ENCODE measurements at places on chromosomes 1 and 21. TPM values are rescaled to one million over a fixed set of nuclear protein-coding genes. Genes with fewer than 3 reads are reported as not detected.
A peak's percentile ranks its signal among the peaks of the same experiment; 100 is the strongest.

GRCh38 chr1:75613916-75614315 is 3.0 kb upstream of the SLC44A5 start:
- DNase-seq: no peak

- no peak for DNase-seq
Measured at GRCh38 chr1:234692966-234693580, 83.1 kb upstream of the IRF2BP2 start.

DNA sequence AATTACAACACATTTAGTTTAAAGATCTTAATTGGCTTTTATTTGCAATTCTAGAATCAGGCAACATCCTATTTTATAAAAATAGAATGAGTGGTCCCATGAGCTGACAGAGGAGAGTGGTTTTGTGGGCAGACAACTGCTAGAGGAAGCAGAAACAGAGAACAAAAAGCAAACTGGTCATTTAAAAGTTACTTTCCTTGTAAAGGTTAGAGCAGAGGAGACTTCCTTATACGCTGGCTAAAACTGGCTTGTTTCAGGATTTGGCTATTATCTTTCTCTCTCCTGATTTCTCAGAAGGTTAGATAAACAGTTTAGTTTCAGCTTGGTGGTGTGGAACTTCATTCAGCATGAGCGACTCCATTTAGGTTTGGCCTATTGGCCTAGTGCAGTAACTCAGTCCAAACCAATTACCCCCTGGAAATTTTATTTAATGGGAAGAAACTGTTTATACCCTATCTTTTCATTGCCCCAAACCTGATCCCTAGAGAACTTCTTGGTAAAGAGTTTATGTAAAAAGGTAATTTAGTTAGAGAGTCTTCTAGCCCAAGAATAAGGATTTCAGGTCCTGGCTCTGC is 32.2 kb upstream of the IL20 start:
- DNase-seq: no peak

DNA sequence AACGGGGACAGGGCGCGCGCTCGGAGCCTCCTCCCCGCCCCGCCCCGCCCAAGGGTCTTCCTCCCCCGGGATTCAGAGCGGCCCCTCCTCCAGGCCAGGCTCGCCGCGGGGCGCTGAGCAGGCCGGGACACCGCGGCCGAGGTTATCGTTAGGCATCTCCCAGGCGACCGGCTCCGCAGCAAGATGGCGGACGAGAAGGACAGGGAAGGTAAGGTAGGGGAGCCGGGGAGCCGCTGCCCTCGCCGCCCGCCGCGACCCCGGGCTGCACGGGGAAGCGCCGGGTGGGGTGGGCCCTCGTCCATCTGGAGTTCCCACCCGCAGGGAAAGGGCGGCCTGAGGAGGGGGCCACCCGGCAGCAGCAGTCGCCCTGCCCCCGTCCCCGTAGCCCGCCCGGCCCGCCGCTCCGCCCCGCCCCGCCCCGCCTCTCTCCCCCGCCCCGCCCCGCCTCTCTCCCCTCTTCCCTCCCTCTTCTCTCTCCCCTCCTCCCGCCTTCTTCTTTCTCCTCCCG is 105.9 kb upstream of the HNRNPU start:
- peak; percentile 92 for DNase-seq

DNA sequence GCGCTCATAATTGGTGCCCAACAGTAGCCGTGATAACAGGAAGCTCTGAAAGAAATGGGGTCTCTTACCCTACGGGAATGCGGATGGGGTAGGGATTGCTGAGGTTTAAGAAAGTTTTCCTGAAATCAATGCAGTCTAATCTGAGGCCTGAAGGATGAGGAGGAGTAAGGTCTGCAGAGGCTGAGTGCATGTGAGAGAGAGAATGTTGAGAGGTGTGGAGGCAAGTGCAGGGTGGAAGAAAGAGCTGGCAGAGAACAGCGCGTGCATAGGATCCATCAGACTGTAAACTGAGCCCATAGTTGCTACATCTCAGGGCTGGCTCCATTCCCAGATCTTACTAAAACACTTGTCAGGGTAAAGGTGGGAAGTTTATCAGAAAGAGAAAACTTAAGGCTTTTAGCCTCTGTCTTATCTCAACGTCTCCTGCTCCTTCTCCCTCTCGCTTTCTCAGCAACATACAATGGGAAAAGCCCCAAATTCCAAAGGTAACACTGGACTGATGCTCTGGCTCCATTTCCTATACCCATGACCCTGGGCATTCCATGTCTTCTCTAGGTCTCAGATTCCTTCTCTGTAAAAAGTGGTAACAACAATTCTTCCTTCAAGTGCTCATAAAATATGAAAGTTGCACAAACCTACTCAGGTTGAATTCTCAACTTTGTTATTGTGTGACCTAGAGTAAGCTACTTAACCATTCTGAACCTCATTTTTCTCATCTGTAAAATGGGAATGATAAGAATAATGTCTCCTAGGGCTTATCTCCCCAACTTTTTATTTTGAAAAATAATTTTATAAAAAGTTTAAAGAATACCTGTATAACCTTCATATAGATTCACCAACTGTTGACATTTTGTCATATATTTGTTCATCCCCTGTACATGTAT is 75.2 kb downstream of the SH3GLB1 start:
- DNase-seq: no peak

DNA sequence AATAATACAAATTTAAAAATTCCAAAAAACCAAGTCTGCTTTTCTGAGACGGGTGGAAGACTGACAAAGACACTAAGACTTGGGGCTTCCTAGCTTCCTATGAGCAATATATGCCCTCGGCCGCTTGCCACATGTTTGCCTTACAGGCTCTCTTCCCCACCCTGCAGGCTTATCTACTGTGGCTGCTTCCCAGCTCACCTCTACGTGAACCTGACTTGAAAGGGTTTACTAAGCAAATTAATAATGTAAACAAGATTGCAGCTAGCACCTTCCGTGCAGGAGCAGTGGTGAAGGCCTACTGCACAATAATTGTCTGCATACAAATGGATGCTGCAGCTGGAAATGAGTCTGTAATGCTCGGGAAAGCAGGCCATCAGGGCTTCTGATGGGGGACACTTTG is 152.9 kb upstream of the DAB1 start:
- DNase-seq: no peak

- no peak for DNase-seq
Measured at GRCh38 chr1:43997295-43997999, 6.0 kb downstream of the CCDC24 start.

- no peak for DNase-seq
Measured at GRCh38 chr1:174998569-174999215, 1.1 kb upstream of the CACYBP start.

DNA sequence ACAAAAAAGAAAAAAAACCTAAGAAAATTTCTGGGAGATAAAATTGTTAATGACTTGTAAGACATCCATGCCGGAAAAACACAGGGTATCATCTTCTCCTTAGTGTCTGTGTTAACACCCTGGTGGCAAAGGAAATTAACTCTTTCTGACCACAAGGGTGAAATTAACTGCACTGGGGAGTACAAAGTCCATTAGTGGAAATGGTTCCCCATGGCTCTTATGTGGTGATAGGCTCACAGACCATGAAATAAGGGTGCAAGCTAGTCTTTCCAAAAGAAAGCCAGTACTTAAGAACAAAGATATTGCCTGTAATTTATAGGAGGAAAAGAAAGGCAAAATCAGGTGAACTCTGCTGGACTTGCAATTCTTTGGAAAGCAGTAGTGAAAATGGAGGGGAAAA is 185.4 kb downstream of the LRRIQ3 start:
- no peak for DNase-seq

- no peak for DNase-seq
Measured at GRCh38 chr1:4058122-4058521, 158.1 kb upstream of the C1orf174 start.

DNA sequence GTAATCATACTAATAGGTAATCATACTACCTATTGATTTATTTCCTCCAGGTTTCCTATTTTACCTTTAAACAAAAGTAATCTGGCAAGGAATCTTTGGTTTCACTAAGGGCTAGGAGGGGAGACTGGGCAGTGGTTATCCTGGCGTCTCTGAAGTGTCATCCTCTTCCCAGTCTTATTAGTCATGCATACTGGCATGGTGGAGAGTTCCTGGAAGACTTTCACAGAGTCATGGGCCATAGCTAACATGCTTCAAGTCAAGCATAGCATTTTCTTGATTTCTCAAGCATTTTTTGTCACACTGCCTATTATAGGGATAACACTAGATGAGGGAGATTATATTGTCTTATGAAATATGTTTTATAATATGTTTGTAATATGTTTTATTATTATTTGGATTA is 64.0 kb upstream of the ASB17 start:
- DNase-seq: no peak

GRCh38 chr1:37797750-37798345 is 4.2 kb downstream of the MANEAL start:
- DNase-seq: no peak

DNA sequence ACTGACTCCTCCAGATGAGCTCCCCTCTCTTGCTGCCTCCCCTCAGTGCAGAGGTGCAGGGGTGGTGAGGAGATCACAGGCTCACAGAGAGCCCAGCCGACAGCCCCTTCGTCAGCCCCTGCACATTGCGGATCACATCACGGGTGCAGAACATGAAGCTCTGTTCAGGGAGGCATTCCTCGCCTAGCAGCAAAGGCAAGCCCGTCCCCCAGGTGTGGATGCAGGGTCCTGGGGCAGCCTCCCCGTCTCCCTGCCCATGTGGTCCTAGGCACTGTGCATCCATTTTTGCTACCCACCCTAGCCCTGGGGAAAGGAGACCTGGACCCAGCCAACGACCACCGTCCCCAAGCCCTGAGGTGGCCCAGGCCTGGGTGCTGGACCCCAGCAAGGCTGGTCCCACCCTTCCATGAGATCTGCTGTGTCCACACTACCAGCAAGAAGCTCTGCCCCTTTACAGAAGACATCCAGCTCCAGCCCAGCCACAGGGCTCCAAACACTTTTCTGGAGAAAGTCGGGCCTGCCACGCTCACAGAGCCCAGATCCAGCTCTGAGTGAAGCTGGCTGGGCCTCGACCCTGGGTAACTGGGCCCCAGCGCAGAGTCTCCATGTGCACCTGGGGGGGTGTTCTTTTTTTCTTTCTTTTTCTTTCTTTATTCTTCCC is 248.7 kb downstream of the NPHP4 start:
- DNase-seq: no peak

DNA sequence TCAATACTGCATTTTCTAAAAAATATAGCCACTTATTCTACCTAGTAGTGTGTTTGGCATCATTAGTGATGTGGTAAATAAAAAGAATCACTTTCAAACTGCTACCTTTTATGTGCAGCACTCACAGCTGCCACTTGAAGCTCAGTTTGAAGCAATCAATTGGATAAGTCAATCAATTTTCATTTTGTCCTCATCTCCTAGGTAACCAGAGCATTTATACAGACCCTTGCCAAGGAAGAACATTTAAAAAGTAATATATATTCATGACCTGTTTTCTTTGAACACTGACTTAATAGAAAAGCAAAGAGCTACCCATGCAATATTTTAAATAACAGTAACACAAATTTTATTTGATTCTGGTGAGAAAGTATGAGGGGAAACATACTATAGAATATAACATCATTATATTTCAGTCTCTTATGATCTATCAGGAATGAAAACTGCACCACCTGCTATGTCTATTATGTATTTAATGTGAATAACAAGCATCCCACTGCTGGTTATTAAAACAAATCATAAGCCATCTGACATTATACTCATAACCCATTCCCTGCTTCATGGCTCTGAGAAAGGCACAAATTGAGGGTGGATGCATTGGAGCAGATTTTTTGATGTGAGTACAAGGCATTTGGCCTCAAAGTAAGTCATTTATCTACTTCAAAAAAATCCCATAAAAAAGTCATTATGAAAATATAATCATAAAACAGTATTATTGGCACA is 168.4 kb upstream of the C21orf91 start:
- DNase-seq: no peak

DNA sequence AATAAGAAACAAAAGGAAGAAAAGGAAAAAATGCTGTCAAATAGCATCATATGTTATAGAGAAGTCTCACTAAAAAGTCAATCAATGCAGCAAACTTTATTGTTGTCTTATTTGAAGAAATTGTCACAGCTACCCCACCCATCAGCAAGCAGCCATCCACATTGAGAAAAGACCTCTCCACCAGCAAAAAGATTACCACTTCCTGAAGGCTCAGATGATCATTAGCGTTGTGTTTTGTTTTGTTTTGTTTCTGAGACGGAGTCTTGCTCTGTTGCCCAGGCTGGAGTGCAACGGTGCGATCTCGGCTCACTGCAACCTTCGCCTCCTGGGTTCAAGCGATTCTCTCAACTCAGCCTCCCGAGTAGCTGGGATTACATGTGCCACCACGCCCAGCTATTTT is 29.0 kb downstream of the ATP2B4 start:
- DNase-seq: no peak

- no peak for DNase-seq
Measured at GRCh38 chr1:11227106-11228077, 35.0 kb downstream of the MTOR start.

DNA sequence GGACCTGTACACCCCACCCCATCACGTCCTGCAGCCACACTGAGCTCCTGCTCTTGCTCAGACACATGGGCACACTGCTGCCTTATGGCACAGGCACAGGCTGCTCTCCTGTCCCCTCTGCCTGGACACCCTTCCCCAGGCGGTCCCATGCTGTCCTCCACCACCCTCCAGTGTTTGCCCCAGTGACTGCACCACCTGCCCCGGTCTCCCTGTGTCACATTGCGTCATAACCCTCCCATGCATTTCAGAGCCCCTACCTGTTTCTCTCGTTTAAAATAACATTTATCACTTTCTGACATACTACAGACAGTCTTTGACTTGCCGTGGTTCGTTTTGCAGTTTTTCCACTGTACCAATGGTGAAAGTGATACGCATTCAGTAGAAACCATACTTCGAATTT is 159.2 kb downstream of the CAMTA1 start:
- no peak for DNase-seq

DNA sequence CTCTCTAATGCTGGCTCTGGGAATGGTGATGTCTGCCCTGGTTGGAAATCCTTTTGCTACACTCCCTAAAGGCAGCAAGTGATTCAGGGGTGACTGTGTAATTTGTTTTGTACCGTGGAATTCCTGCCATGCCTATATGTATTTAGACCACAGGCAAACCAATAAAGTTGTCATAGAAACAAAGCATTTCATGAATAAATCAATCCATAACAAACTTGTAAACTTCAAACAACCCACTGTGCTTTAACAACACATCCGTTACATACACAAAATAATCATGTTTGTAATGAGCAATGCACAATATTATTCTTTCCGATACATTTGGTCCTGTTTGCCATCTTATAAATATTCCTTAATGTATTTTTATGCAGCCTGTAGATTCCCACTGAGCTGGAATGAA is 330.3 kb upstream of the SNX7 start:
- DNase-seq: no peak

DNA sequence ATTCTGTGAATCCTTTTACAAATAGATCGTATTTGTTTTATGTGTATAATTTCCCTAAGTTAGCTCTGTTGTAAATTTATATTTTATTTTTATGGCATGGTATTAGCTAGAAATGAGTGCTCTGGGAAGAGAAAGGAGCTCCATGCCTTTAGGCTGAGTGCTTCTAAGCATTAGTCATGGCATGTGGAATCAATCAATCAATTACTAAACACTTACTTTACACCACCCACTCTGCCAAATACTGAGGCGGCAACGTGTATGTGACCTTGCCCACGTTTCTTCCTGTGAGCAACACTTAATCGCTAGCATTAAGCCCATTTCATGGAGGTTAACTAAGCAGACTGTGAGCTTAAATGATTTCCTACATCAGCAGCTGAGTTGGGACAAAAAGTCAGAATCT is 7.2 kb upstream of the BECN2 start:
- DNase-seq: no peak

Gene TDRD5
- total RNA-seq: not detected

Gene CRYBG2
- not detected for total RNA-seq

Gene FMO5
- 2.2 TPM for total RNA-seq

Gene TMCO1
- total RNA-seq: 103 TPM

Gene FOXD2
- total RNA-seq: 1.5 TPM

Gene KIF21B
- total RNA-seq: 0.63 TPM

Measured in osteocyte (in vitro differentiated cells).